ENCODE measurements at places on chromosomes 2 and 18. TPM values are rescaled to one million over a fixed set of nuclear protein-coding genes. Genes with fewer than 3 reads are reported as not detected.

The RNF125 gene
- 19.3 TPM for total RNA-seq

- DNase-seq = no peak
Measured at GRCh38 chr18:3526421-3527354, 76.7 kb downstream of the TGIF1 start.

The CERKL gene
- 0.31 TPM for total RNA-seq

GRCh38 chr2:211867845-211868451, 670.7 kb downstream of the ERBB4 start:
- no peak for DNase-seq

- DNase-seq = no peak
Measured at GRCh38 chr2:206556357-206556949, 85.8 kb upstream of the FAM237A start.

GRCh38 chr2:47303341-47304148, 99.4 kb upstream of the MSH2 start:
- no peak for DNase-seq

The GAREM2 gene
- total RNA-seq = 11.5 TPM

DNA sequence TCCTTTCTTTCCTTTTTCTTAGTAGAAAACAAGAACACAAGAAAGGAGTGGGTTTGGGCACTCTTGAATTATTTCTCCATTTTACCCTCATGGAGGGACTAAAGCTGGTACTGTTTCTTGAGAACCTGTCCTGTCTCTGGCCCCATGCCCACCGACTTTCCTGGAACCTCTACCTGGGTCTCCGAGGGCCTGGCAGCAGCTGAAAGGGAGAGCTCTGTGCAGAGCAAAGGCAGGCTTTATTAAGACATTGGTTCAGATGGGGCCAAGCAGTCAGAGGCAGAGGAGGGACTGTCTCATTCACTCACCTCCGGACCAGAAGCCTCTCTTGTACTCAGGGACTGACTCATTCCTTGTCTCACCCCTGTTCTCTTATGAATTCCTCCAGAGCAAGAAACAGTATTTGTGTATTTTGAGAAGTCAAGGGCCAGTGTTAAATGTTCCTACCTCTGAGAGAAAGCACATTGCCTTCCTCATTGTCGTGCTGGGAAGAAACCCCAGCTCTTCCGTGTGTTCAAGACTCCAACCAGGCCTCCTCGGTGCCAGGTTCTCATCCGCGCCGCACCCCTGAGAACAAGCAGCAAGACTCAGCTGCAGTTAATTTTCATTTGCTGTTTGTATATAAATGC, 201.9 kb upstream of the NT5C1B start:
- no peak for DNase-seq

DNA sequence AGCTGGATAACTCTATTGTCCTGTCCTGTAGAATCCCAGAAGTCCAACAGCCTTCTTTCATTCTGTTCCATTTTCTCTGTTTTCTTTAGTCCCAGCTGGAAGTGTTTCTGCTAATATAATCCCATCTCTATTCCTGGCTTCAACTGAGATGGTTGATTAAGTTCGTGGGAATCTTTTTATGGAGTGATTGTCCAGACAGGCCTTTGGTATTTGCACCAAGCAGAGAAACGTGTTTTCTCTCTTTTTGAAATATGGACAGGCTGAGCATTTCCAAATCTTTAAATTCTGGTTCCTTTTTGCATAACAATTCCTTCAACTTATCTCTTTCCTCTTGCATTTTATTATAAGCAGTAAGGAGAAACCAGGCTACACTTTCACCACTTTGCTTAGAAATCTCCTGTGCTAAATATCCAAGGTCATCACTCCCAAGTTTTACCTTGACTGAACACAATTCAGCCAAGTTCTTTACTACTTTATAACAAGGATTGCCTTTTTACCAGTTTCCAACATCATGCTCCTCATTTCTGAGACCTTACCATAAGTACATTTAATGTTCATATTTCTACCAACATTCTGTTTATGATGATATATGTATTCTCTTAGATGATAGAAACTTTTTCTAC, 108.8 kb downstream of the ZFP36L2 start:
- no peak for DNase-seq

DNA sequence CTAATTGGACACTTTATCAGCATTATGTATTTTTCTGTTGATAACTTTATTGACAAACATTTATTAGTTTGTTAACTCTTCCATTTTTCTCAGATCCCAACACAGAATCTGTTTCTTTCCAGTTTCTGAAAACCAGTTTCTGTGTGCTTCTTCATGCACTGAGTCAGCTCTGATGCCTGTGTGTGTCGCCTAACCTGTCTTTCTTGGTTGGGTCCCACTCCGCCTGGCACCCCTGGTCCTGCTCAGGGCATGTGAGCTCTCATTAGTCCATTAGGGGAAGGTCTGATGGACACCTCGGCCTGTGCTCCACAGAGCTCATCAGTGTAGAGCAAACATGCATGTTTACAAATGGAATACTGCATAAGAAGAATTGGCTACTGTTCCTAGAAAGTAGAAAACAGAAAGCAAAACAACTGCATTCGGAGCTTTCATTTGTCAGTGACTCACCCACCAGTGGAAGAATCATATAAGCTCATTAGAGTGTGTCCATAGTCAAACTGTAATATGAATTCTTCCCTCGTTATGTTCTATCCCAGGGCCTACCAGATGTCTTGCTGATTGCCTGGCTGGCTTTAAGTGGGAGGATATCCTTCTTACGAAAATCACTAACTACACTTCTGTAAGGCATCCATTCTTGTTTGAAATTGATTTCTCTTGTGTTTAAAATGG, 137.7 kb downstream of the SNTG2 start:
- DNase-seq = no peak

GRCh38 chr2:60064687-60065389, 488.6 kb downstream of the BCL11A start:
- DNase-seq = no peak

The CXCR4 gene
- 454 TPM for total RNA-seq

- DNase-seq = peak; percentile 45
Measured at GRCh38 chr18:66931010-66931409, 327.1 kb upstream of the CDH19 start.

DNA sequence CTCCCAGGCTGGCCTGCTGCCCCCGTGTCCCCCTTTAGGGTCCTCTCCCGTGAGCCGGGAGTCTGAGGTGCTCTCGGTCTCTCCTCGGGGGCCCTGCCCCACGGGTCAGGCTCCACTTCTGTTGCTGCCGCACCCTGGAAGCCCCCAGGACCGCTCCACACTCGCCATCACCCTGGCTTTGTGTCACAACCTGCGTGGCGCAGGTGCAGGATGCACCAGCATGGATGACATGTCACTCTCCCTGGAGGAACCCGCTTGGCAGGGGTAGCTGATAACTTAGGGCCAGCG, 10.8 kb upstream of the ARHGEF4 start:
- peak; percentile 33 for DNase-seq

DNA sequence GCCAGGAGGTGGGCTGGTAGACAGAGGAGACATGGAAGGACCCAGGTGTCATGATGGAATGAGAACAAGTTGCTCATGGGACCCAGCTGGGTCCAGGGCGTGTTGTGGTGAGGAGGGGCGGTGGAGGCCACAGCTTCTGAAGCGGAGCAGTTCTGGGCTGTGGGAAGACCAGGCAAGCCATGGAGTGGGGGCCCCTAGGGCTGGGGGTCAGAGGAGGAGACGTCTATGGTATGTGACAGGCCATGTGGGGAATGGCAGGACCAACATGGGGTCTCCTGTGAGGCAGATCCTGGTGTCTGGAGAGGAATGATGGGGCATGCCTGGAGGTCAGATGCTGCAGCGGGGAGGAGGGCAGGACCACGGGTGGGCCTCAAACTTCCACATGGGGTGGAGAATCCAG, 16.9 kb downstream of the MYO7B start:
- DNase-seq = no peak

The CPLX4 gene
- not detected for total RNA-seq

DNA sequence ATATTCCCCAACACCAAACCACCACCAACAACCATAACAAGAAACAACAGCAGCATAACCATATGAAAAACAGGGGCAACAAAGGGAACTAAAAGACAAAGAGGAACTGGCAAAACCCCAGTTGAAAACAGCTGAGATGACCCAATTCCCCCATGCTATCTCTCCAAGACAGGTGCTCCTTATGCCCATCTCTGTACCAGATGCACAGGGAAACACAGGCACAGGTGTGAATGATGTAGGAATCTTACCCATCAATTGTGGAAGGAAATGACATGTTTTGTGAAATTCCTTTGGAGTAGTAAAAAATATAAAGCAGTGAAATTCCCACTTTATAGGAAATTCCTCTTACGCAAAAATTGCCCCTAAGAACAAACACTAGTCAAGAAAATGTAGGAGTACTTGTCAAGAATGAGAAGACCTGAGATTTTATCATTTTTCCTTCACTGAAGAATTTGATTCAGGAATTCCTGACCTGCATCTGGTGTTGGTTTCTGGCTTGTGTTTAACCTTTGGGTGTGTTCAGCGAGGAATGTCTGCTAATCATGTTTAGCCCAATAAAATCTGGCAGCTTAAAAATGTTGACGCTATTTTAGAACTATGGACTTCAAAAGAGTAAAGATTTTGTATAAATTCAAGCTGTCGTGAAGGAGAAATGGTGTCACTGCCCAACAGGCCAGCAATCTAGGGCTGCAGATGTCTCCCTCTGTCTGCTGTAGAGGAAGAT, 67.7 kb upstream of the ARHGAP28 start:
- no peak for DNase-seq

DNA sequence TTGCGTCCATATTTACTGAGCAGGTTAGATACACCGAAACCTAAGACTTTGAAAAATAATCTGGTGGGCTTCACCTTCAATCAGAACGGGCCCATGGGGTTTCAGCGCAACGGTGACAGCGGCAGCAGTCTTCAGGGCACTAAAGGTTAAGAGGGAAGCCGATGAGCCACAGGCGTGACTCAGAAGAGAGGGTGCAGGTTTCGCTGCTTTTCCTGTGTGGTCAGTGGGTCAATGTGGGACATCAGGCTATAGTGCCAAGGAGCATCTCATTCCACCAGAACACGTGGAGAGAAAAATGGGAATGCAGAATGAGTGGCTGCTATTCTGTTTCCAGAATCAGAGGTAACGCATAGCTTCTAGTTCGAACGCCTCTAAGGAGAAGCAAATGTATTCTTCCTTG, 8.9 kb downstream of the PTGR3 start:
- DNase-seq = no peak

DNA sequence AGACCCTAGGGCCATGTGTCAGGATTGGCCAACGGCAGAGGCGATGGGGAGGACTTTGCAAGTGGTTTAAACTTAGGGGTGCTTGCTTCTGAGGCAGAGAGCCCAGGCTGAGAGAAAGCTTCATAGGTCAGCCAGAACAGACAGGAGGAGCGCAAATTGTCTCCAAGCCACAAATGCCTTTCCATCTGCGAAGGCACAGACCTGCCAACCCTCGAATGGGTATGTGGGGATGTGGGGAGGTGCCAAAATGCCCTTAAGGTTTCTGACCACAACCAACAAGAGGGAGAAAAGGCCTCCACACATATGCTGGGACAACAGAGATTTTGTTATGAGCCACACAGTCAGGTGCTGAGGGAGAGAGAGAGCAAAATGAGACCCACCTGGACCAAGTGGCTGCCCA, 283.6 kb downstream of the CYP26B1 start:
- no peak for DNase-seq

GRCh38 chr2:7572450-7572849, 655.2 kb downstream of the RNF144A start:
- DNase-seq = peak; percentile 42

GRCh38 chr2:23503682-23504081, 118.7 kb downstream of the KLHL29 start:
- no peak for DNase-seq

DNA sequence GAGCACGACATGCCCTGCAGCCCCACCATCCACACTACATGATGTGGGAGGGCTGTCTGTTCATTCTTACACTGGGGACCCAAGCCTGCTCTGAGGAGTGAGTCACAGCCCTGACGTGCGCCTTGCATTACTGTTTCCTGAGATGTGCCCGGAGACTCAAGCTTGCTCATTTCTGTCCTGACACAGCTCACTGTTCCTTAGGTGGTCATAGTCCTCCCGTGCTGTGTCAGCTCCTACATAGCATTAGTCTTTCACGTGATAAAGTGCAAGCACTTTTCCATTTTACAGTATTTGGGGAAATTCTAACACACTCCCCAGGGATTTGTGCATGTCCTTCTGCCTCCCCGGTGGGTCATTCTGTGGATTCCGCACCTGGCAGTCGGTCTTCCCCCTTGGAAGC, 46.2 kb upstream of the TRIM43B start:
- DNase-seq = no peak

DNA sequence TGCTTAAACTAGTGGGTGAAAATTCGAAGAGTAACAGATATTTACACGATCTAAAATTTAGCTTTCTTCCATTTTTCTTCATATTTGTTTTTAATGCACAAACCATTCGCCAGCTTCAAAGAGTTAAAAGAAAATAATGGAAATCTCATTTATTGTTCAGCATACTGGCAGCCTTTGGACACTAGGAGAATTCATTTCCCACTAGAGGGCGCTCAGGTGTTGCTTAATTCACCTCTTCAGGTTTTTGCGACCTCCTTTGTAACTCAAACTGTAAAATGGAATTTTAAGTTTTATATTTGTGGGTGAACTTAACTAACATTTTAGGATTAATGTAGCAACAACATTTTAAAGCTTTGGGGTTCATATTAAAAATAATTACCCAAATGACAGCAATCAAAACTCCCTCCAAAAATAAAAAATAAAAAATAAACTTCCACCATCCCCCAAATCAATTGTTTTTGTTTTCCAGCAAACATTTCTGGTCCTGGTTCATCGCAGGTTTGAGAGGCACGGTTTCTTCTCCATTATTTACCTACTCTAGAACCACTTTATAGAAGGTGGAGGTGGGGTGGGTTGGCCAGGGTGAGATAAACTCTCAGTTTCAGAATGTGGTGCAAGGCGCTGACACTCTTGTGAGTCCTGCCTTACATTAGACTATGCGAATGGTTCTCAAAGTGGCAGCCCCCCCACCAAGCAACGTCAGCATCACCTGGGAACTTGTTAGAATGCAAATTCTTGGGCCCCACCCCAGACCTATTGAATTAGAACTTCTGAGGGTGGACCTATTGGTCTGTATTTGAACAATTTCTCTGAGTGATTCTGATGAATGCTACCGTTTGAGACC, 24.7 kb upstream of the PNPT1 start:
- DNase-seq = peak; percentile 79

DNA sequence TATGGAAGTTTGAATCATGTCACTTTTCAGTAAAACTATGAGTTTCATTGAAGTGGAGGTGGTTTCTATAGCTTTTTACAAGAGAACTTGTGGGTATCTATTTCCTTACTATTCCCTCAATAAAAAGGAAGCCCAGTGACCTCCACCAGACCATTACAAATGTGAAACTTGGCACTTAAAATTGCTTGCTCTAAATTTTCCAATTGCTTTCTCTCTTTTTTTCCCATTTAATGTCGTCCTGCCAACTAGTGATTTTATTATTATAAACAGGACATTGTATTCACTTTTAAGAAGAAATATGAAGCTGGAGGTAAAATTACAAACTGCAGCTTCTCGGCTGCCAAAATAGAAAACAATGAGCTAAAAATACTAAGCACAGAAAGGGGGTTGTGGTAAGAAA, 208.2 kb upstream of the ALPP start:
- no peak for DNase-seq

- DNase-seq = no peak
Measured at GRCh38 chr18:39149211-39149806, 1583.7 kb upstream of the CELF4 start.

The LRRTM1 gene
- total RNA-seq = 11.3 TPM
